ENCODE measurements at places on chromosomes 11 and 22.

GRCh38 chr11:121643479-121644186, 190.9 kb upstream of the SORL1-AS1 start:
- H3K4me1 ChIP-seq, result no peaks in the 10 kb centered on the region
- no peak overlapping the region for H3K27ac ChIP-seq
- no peak for DNase-seq
- no peak overlapping the region for H3K4me3 ChIP-seq
- peaks cover 4% of the 10 kb centered on the region for H3K27me3 ChIP-seq
- H3K36me3 ChIP-seq, result peaks cover 2% of the 10 kb centered on the region

DNA sequence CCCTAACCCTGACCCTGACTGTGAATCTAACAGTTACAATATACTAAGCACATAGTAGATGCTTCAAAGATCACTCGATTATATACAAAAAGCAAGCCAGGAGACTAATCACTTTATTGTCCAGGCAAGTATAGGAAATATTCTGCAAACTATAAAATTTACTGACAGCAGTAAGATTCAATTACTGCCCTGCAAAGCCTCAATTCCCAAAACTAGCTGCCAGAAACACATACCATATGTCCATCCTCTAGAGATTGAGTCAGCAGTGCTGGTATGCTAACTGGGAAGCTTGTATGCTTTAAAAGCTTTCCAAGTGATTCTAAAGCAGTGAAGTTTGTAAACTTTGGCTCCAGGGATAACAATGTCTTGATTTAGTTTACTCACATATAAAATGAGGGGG, 26.1 kb downstream of the CSTF3 start:
- H3K27me3 ChIP-seq, result no peaks in the 10 kb centered on the region
- peaks cover 26% of the 10 kb centered on the region for H3K4me1 ChIP-seq
- H3K27ac ChIP-seq, result peak overlapping the region; percentile 78
- peaks cover under 1% of the 10 kb centered on the region for H3K36me3 ChIP-seq
- H3K4me3 ChIP-seq, result no peak overlapping the region

DNA sequence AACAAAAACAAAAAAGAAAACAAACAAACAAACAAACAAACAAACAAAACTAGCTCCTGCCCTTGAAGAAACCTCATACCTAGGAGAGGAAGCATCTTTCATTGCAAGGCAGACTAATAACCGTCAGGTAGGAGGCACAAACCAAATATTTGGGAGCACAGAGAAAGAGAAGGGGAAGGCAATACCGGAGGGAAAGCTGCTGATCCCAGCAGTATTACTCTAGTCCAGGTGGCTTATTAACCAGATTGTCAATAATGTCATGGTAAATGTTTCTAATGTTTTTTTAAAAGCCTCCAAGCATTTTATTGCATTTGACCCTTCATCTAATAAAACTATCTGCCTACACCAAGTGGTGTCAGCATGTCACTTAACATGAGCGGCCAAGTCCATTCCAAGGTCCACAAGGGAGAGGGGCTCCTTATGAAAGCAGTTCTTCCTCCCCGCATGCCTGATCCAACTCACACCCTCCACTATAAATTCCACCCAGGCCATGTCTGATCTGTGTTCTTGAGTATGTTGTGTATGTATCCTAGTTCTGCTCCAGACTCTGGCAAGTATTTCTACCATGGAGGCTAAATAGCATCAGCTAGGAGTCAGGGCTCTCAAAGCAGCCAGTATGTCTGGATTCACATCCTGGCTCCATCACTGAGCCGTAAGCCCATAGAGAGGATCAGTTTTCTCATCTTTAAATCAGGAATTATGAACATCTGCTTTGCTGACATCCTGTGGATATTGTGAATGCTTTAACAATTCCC, 208.1 kb upstream of the TENM4 start:
- no peaks in the 10 kb centered on the region for H3K4me1 ChIP-seq
- H3K4me3 ChIP-seq, result no peak overlapping the region
- H3K36me3 ChIP-seq, result no peaks in the 10 kb centered on the region
- no peak overlapping the region for H3K27ac ChIP-seq
- no peak for DNase-seq

GRCh38 chr11:128448200-128448886, 139.0 kb downstream of the ETS1 start:
- peak overlapping the region; percentile 61 for H3K27ac ChIP-seq
- H3K27me3 ChIP-seq, result no peaks in the 10 kb centered on the region
- H3K36me3 ChIP-seq, result peaks cover 6% of the 10 kb centered on the region

GRCh38 chr22:38316364-38317121, 690 bp downstream of the CSNK1E start:
- peaks cover 59% of the 10 kb centered on the region for H3K4me1 ChIP-seq
- peaks cover 2% of the 10 kb centered on the region for H3K36me3 ChIP-seq
- no peak for DNase-seq
- H3K27me3 ChIP-seq, result no peaks in the 10 kb centered on the region
- H3K4me3 ChIP-seq, result peak overlapping the region; percentile 94

GRCh38 chr11:64032050-64032449, 3.7 kb upstream of the FLRT1 start:
- no peak overlapping the region for H3K27ac ChIP-seq
- no peak overlapping the region for H3K4me3 ChIP-seq
- H3K27me3 ChIP-seq, result peaks cover 12% of the 10 kb centered on the region
- no peak for DNase-seq
- peaks cover 5% of the 10 kb centered on the region for H3K4me1 ChIP-seq

DNA sequence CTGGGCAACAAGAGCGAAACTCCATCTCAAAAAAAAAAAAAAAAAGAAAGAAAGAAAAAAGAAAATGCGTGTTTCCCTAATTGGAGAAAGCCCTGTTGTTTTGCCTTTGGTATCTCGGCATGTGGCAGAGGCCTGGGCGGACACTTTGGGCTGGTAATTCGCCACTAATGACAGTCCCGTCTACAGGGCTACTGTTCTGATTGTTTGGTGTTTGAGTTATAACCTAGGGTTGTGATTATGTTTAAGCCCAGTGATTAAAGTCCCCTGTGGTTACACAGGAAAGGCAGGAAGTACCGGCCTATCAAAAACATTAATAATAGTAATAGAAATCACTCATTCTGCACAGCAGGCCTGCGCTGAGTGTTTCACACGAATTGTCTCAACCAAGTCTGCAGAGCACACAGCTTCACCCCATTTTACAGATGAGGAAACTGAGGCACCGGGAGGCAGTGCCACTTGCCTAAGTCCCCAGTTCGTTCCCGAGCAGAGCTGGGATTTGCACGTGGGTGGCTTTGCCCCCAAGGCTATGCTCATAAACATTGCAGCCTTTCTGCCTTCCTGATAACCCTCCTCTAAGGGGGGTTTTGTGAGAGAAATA, 39.1 kb upstream of the GRAMD4 start:
- H3K27me3 ChIP-seq, result no peaks in the 10 kb centered on the region
- H3K4me1 ChIP-seq, result peaks cover 48% of the 10 kb centered on the region
- H3K4me3 ChIP-seq, result no peak overlapping the region
- no peak overlapping the region for H3K27ac ChIP-seq
- peak; percentile 29 for DNase-seq
- no peaks in the 10 kb centered on the region for H3K36me3 ChIP-seq

DNA sequence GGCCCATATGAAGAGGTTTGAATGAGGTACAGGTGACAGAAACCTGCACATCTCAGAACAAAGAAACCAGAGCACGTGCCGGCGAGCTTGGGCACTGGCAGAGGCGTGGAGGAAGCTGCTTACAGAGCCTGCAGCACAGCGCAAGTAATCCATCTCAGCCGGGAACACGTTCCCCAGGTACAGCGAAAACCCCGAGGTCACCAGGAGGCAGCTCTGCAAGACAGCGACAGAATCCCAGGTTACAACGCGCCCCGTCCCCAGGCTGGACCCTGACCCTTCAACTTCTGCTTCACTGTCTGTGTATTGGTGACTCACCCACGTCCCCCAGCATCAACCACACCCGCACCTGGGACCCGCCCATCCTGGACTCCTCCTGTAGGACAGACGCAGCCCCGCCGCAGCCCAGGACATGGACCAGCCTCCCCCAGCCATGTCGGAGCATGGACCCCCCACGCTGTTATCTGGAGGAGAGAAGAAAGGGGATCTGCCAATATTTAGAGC, 2.2 kb downstream of the MLC1 start:
- no peak overlapping the region for H3K4me3 ChIP-seq
- no peak overlapping the region for H3K27ac ChIP-seq
- peaks cover 2% of the 10 kb centered on the region for H3K27me3 ChIP-seq
- peak; percentile 87 for DNase-seq
- no peaks in the 10 kb centered on the region for H3K36me3 ChIP-seq

GRCh38 chr11:64833509-64833908, 10.9 kb downstream of the CDC42BPG start:
- no peaks in the 10 kb centered on the region for H3K27me3 ChIP-seq
- no peak overlapping the region for H3K4me3 ChIP-seq
- no peaks in the 10 kb centered on the region for H3K36me3 ChIP-seq
- DNase-seq, result no peak

- H3K27ac ChIP-seq, result no peak overlapping the region
- no peak for DNase-seq
- H3K27me3 ChIP-seq, result no peaks in the 10 kb centered on the region
- H3K4me1 ChIP-seq, result peaks cover 39% of the 10 kb centered on the region
- no peak overlapping the region for H3K4me3 ChIP-seq
Observed at GRCh38 chr22:21759093-21759492, 23.5 kb upstream of the YPEL1 start.
